Fibroblast of lung (primary cell): ENCODE measurements at places on chromosomes 13 and 19. TPM values are rescaled to one million over a fixed set of nuclear protein-coding genes. Genes with fewer than 3 reads are reported as not detected.
A peak's percentile ranks its signal among the peaks of the same experiment; 100 is the strongest.

- DNase-seq = no peak
These were observed at the start of gene TMEM238 for GRCh38 chr19:55384131-55384919. TSS of gene TMEM238 (minus strand) at chr19:55384292. CDS start at chr19:55384259, 33 bp downstream.

DNA sequence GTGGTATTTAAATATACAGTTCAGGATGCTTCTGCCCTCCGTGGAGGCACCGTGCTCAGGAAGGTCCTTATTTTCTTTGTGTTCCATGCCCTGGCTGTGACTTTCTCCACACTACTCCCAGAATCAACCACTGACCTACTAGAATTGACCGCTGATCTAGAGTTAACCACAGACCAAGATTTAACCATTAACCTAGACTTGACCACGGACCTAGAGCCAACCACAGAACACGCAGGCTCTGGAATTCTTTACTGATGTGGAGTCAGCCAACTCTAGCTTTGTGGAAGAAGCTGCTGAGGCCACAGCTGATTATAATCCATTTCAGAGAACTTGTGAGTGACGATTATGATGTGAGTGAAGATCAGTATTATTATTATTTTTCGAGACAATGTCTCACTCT, 18.0 kb downstream of the GTF2F2 start:
- DNase-seq = no peak

DNA sequence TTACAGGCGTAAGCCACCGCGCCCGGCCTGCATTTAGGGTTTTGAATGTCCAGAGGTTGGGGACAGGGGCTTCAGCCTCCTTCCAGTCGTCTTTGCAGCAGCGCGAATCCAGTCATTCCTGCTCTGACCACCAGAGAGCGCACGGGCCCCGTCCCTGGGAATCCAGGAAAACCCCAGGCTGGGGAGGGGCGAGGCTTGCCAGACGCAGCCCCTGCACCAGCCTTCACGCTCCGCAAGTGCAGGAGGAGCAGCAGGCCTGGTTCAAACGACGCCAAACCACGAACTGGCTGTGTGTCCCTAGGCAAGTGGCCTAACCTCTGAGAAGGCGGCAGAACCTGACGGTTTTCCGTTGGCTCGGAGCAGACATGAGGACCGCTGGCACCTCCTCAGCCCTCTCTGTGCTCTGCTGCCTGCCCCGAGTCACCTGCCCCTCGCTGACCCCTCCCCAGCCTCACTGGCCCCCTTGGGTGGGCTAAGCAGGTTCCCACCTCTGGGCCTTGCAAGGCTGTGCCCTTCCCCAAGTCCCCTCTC, 2.0 kb upstream of the RNF126 start:
- DNase-seq = peak; percentile 71

DNA sequence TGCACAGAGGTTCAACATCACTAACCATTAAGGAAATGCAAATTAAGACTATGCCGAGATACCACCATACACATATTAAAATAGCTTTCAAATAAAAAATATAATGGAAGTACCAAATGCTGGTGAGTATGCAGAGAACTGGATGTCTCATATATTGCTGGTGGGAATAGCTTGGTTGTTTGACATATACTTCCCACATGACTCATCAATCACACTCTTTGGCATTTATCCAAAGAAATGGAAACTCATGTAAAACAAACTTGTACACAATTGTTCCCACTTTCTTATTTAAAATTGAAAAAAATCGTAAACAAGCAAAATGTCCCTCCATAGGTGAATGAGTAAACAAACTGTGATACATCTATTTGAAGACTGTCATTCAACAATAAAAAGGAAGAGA, 982.6 kb upstream of the ATXN8OS start:
- no peak for DNase-seq

- peak; percentile 90 for DNase-seq
These were observed 44.9 kb downstream of the C13orf46 start for GRCh38 chr13:113928685-113929627.

GRCh38 chr13:73417012-73417615, 358.3 kb downstream of the KLF5 start:
- no peak for DNase-seq

DNA sequence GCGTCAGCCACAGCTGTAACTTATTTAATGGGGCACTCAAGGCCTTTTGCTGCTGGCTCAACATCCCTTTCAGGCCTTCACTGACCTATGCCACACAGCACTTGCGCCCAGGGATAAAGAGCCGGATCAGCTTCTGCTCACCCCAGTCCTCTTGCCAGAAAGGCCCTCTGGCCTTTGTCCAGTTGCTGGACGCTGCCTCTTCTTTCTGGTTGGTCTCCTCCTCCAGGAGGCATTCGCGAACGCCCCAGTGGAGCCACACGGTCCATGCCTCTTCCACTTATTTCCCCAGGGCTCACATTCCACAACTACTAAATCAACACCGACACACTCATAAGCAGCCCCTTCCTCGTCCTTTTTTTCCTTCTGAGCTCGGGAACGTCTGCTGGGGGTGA, 3.7 kb upstream of the ZNF329 start:
- DNase-seq = peak; percentile 61

DNA sequence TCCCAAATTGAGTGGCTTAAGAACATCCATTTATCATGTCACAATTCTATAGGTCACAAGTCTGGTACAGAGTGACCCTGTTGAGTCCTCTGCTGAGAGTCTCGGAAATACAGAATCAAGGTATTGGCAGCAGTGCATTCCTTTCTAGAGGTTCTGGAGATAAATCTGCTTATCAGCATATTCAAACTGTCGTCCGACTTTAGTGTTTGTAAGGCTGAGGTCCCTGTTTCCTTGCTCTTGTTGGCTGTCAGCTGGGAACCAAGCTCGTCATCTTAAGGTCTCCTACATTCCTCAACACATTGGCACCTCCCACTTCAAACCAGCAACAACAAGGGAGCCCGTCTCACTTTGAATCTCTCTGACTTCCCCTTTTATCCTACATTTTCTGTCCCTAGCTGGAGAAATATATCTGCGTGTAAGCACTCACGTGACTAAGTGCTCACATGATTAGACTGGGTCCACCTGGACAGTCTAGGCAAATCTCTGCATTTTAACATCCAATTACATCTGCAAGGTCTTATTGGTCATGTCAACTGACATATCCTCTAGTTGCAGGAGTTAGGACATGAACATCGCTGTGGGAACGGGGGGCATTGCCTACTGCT, 886.8 kb downstream of the PCDH9 start:
- no peak for DNase-seq

- DNase-seq = no peak
These were observed 202.9 kb downstream of the USP12 start for GRCh38 chr13:26968431-26969341.

GRCh38 chr19:55109527-55110291, 7.7 kb downstream of the PPP1R12C start:
- no peak for DNase-seq

DNA sequence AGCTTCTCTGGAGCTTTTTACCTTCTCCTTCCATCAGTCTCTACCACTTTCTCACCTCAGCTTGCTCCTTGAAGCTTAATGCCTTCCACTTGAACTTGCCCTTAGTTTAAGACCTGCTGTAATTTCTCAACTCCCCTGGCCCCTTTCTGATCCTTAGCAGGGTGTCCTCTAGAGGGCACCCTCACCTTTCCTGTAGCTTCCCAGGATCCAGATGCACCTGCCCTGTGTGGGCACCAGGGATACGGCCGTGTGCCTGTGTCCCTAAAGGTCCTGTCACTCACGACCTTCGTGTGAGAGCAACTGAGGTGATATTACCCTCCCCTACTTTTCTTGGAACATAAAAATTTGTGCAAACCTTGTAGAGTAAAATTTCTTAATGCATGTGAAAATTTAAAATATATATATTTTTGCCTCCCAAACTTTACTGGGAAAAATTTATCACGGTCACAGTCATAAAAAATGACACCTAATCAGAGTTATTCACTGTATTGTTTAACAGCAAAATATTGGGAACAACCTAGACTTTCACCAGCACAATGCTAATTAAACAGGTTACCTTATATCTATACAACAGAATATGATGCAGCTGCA, 46.4 kb downstream of the PSG3 start:
- DNase-seq = peak; percentile 32

DNA sequence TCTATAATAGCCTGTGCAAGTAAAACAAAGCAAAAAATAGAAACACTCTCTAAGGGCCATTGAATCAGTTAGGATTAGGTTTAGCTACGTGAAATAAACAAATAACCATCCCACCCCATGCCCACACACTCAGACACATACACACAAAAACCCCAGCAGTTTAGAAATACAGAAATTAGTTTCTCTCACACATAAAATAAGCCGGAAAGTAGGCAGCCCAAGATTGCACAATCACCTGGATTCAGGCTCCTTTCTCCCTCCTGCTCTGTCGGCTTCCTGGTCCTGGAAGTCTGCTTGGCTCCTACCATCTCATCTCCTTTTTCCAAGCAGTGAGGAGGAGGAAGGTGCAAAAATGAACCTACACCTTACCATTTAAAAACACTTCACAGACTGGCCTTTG, 22.6 kb upstream of the USP12 start:
- DNase-seq = peak; percentile 11

DNA sequence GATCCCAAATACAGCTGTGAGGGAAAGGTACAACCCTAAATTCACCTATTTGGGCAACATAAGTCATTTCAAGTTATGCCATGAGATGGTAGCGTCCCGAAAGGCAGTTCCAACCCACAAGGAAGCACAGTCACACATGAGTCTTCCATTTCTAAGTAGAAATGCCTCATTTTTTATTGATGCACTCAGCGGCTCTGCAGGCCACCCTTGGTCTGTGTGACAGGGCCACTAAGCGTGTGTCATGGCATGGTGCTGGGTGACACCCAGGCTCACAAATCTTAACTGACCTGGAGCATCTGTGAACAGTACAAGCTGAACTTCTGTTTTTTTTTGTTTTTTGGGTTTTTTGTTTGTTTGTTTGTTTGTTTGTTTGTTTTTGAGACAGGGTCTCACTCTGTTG, 15.1 kb downstream of the RAB20 start:
- DNase-seq = no peak

- no peak for DNase-seq
These were observed 93.9 kb downstream of the PCDH17 start for GRCh38 chr13:57725480-57725879.

GRCh38 chr19:31594701-31595100, 245.5 kb upstream of the TSHZ3 start:
- DNase-seq = no peak

DNA sequence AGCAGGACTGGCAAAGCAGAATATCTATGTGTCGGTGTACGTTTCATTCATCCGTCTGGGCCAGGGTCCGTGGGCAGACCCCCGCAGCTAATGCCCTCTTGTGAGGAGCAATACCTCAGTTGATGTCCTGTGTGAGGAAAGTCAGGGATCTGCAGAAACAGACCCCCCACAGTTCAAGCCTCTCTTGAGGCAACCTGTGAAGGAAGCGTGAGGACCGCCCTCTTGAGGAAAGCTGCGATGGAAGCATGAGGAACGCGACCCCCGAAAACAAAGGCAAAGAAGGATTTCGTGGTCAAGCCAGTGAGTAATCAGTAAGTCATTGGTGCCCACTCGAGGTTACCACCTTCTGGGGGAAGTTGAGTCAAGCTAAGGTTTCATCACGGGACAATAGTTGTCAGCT, 20.9 kb upstream of the ZNF83 start:
- DNase-seq = no peak

DNA sequence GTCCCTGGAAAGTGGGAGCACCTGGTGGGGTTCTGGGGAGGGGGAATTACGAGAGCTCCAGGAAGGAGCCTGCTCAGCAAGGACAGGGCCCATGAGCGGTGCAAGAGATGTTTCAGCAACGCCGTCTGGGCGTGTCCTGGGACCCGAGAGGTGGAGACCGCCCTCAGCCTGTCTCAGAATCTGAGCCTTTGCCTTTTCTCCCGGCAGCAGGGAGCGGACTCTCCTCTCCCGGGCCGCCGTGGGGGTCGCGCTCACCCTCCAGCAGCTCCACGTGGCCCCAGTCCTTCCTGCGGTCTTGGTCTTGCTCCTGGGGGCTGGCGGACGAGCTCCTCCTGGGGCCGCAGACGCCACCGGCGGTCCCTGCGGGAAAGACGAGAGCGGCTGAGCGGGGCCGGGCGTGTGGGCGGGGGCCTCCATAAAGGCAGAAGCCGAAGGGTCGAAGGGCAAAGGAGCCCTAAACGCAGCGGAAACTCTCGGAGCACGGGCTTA, 714 bp downstream of the POLRMT start:
- DNase-seq = peak; percentile 44

Gene DCLK1
- total RNA-seq = 6.3 and 14.4 TPM in 2 replicates

Gene ZNF470
- total RNA-seq = 6.9 and 7.3 TPM in 2 replicates

Gene AZU1
- total RNA-seq = 0.17 TPM in 1 of 2 replicates, not detected in the other

Gene PEG3
- 3.9 and 5.6 TPM in 2 replicates for total RNA-seq

Gene ICAM4
- total RNA-seq = 1.8 and 4.1 TPM in 2 replicates

Gene KIR2DL1
- not detected in 2 replicates for total RNA-seq

Gene POU2F2
- under 0.01 and 0.17 TPM in 2 replicates for total RNA-seq

Gene GPR12
- total RNA-seq = not detected in 2 replicates

Gene PSG7
- not detected in 2 replicates for total RNA-seq

Gene NPAS1
- total RNA-seq = 0.26 and 0.33 TPM in 2 replicates

Gene LMTK3
- total RNA-seq = under 0.01 and 0.17 TPM in 2 replicates
